Stimulated activated CD4-positive, alpha-beta T cell treated with anti-CD3 and anti-CD28 coated beads, Interleukin-1b, Interleukin-23, amount 100 ng/mL, for 1 hour (primary cell): ENCODE measurements at places on chromosomes 6 and 20.

- DNase-seq = no peak
Observed at GRCh38 chr6:89117211-89118108, at the start of gene SRSF12. SRSF12 (minus strand) TSS chr6:89118071; CDS start chr6:89117887, 184 bp downstream.

GRCh38 chr6:160285541-160286105 lies 27.0 kb upstream of the SLC22A2 start:
- no peak for DNase-seq

GRCh38 chr6:72579865-72580264 lies 42.0 kb upstream of the KCNQ5 start:
- no peak for DNase-seq

DNA sequence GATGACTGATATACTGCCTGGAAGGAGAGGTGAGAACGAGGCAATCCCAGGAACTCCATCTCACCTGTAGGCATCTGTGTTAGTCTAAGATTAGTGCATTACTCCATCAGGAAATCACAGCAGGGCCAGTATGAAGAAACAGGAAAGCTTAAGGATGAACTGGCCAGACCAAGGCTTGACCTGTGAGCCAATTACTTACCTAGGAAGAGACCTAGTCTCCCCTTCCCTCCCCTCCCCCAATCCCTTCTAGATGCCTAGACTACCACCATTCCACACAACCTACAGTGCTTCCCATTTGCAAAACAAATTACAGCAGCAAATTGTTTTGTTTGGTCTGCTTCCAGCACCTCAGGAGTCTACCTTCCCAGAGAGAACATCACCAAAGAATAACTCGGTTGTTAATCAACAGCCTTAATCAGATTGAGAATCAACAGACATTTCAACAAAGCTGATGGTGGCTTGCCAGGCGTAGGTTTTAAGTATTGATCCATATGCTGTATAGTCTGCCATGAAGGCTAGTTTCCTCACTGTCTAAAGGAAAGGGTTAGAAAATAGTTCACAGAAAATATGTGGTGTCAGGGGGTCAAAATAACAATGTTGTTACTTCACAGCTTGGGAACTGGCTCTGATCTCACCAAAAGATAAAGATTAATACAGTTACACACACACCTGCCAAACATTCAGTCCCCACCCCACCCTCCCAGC lies 10.1 kb downstream of the PKHD1 start:
- no peak for DNase-seq

DNA sequence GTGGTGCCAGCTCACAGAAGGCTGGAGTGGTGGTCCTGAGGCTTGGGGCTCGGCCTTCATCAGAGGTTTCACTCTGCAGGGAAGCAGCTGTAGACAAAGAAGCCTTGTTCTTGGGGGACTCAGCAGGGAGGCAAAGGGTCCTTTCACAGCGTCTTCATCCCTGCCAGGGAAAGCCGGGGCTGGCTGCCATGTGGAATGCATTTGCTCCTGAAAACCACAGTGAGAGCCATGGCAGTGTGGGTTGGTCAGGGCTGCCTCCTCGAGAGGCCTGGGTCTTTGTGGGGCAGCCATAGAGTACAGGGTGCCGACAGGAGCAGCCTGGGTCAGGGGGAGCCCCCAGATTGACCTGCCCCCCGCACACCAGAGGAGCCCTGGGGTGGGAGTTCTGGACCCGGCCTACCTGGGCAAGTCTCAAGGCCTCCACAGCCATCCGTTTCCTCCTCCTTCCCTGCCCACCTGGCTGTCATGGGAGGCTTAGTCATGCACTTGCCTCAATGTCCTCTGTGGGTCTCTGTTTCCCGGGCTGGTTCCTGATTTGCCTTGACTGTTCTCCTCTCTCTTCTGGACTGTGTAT lies 144.0 kb downstream of the CDC5L start:
- no peak for DNase-seq

DNA sequence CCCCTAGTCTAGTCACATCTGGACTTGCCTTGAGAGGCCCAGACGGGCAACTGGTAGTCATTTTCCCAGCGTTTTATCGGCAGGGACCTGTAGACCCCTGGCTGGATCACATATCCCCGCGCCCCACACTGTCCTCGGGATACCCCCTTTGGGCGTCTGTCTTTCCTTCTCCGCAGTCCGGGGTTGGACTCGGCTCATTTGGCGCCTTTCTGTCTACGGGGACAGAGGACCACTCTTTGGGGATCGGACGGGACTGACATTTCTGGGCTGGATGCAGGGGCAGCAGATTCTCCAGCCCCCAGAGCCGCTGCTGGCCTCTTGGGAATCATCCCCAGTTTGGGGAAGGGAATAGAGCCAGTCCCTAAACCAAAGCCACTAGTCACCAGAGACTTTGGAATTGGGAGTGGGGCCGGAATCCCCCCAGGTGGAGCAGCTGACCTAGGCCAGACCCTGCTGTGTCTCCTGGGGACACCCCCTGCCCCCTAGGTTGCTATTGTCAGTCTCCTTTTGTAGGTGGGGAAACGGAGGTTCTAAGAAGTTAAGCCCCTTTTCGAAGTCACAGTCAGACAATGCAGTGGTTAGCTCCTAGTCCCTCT lies 734 bp downstream of the FAM110A start:
- DNase-seq = no peak

DNA sequence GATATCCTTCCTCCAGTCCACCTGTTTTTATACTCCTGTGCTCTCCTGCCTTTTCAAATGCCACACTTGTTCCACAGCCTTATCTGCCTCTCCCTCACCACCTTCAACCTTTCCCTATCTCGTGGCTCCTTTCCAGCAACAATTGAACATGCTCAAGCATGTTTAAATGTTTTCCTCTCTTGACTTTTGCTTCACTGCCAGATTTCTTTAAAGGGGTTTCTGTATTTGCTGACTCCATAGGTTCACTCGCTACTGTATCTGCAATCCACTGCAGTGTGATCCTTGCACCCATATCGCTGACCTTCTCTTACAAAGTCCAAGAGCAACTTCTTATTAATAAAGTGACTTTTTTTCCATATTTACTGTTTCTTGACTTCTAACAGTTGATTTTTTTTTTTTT lies 11.2 kb upstream of the GMNN start:
- DNase-seq = no peak

GRCh38 chr6:31734821-31735406 lies 1.4 kb downstream of the CLIC1 start:
- DNase-seq = no peak

- no peak for DNase-seq
Observed at GRCh38 chr6:16257999-16258708, 19.8 kb downstream of the GMPR start.

- DNase-seq = no peak
Observed at GRCh38 chr6:1665214-1665613, 55.5 kb downstream of the FOXC1 start.

DNA sequence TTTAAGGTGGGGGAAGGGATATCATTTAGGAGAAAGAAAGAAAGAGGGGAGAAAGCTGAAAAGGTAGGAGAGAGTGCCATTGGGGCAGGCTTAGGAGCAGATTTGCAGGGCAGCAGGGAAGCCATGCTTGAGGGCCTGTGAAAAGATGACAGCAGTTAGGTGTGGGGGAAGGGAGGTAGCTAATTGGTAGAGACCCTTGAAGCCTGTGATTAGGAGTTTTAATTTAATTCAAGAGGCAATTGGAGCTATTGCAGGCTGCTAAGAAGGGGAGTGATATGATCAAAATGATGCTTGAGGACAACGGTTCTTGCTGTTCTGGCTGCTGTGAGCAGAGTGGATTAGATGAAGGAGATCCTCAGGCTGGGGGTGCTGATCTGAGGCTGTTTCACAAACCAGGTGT lies 24.5 kb upstream of the SEC63 start:
- DNase-seq = no peak

DNA sequence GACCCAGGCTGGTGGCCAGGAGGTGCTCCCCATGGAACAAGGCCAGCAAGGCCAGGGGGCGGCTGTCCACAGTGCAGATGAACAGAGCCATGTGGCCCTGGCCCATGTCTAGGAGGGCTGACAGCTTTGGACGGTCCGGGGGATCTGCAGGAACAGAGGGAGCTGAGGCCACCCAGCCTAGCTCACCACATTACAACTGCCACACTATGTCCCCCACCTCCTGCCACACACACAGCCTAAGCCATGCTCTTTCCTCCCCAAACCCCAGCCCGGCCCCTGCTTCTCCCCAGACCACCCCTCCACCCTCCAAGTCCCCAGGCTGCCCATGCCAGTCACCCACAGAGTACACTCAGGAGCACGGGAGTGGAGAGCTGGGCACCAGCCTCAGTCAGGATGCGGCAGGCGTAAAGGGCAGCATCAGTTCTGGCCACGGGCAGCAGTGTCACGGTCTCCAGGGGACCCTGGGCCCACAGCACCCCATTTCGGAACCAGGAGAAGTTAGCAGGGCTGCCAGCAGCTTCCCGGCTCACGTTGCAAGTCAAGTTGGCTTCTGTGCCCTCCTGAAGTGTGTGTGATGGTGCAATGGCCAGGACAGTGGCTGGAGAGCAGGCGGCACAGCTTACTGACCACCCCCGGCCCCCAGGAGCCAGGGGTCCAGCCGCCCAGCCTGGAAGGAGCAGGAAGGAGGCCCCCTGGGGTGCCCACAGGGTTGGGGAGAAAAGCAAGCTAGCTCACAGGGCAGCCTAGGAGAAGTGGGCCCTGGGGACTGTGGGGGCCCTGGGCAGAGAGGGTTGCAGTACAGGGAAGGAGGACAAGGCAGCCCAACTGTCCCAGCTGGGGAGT lies 15.2 kb upstream of the ADAM33 start:
- DNase-seq = no peak

- DNase-seq = no peak
Observed at GRCh38 chr6:15755526-15755925, 92.7 kb upstream of the DTNBP1 start.

GRCh38 chr6:166143011-166143410 lies 24.6 kb downstream of the TBXT start:
- DNase-seq = no peak

GRCh38 chr6:46901882-46902314 lies 19.8 kb downstream of the ADGRF5 start:
- DNase-seq = no peak

- DNase-seq = peak; percentile 10
Observed at GRCh38 chr6:105402090-105402938, 568 bp downstream of the PREP start.

GRCh38 chr6:73802366-73802765 lies 106.4 kb downstream of the CD109 start:
- DNase-seq = no peak

GRCh38 chr20:33740189-33740588 lies 8.4 kb downstream of the ZNF341 start:
- no peak for DNase-seq

GRCh38 chr6:109840034-109840433 lies 138.1 kb upstream of the GPR6 start:
- no peak for DNase-seq

DNA sequence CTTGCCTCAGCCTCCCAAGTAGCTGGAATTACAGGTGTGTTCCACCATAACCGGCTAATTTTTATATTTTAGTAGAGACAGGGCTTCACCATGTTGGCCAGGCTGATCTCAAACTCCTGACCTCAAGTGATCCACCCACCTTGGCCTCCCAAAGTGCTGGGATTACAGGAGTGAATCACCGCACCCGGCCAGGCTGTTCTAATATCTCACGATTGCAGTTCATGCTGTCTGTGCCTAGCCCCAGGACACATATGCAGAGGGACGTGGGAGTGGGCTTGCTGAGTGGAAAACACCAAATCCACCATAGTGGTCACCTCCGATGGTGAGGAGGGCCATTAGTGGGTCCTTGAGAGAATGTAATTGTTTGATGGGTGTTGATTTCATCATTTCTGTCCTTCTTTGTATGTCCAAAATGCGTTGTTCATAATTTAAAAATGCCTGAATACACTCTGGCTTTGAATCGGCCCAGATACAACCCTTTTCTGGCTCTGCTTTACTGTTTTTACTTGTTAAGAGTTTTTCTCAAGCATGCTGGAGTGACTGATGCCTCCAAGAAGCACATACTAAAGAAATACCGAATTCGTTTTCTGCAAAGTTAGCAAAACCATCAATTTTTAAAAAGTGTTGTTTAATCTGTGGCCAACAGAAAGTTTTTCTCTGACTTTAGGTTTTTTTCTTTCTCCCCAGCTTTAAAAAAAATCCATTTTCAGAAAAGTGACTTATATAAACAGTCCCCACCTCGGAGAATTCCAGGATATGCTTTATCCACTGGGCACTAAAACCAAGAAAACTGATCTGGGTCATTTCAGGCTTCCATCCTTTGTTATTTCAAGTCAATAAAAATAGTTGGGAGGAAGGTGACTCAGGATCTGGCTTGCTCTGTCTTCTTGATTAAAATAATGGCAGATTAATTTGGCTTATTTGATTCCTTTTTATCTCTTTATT lies 18.8 kb upstream of the RALGAPA2 start:
- no peak for DNase-seq

DNA sequence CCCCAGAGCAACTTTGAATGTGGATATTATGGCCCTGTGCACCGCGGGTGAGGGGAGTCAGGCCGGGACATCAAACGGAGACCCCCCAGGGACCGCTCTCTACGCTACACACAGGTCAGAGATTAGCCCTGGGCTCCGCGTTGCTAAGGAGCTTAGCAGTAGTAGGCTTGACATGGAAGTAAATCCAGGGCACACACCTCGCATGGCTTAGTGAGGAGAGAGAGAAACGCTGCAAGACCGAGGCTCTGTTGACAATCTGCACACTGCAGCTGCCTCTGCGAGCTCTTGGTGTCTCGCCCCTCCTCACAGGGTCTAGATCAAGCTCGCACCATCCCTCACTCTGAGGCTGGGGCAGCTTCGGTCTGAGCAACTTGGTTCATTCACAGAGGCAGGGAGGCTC lies 116.1 kb upstream of the CDH4 start:
- DNase-seq = no peak

DNA sequence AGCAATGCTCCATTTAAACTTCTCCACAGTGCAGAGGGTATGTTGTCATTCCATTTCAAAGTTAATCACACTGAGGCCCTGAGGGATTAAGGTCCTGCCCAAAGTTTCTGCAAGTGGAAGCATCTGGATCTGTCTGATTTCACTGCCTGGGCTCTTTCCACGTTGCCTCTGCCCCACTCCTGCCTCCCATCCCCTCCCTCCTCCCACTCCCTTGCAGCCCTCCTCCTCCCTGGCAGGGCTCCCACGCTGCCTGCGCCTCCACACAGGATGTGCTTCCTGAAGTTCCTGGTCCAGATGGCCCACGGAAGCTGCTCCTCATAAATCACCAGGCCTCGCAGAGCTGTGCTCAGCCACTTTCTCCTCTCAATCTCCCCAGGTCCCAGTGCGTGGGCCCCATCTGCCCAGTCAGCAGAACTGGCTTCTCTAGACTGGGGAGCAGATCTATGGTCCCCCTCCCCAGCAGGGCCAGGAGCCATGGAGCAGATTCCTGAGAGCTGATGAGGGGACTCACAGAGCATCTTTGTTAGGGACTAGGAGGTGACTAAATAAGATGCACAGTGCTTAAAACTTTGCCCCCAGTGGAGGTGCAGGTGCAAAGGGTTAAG lies 65.4 kb upstream of the MAFB start:
- DNase-seq = no peak

GRCh38 chr6:49766762-49767161 lies 20.3 kb downstream of the PGK2 start:
- DNase-seq = no peak

DNA sequence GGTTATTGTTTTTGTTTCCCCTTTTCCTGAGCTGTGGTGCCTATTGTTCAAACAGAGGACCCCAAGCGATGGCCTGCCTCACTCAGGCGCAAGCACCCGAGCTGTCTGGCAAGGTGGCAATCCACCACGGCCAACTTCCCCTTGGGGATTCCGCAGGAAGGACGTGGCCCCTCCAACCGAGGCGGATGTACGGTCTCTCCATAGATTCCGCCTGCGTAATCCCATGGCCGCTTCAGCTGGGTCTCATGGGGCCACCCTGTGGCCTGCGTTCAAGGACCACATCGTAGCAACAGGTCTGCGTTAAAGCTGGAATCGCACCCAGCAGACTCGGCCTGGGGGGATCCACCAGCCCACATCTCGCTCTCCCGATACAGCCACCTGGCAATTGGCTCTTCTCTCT lies 79.9 kb downstream of the CEBPB start:
- no peak for DNase-seq
